ENCODE measurements at places on chromosomes 4 and X. TPM values are rescaled to one million over a fixed set of nuclear protein-coding genes. Genes with fewer than 3 reads are reported as not detected.

Gene PABPC1L2B
- not detected for polyA plus RNA-seq

GRCh38 chr4:41455206-41455605 lies 82.8 kb upstream of the LIMCH1 start:
- DNase-seq = no peak

GRCh38 chrX:11678158-11678557 lies 12.4 kb upstream of the ARHGAP6 start:
- DNase-seq = no peak

GRCh38 chr4:157300701-157301100 lies 80.2 kb downstream of the GRIA2 start:
- DNase-seq = no peak

DNA sequence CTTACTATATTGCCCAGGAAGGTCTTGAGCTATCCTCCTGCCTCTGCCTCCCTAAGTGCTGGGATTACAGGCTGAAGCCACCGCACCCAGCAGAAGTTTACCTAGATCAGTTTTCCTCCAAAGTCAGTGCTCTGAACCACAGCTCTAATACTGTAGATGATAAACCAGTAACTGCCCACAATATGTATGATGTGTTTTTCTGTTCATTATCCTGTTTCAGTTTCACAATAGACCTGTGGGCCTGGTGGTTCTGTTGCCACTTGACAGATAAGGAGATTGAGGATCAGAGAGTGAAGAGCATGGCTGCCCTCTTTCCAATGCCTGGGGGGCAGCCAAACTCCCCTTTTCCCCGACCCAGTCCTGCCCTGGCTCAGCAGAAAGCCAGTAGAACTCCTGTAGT lies 87.0 kb downstream of the EFNB1 start:
- no peak for DNase-seq

DNA sequence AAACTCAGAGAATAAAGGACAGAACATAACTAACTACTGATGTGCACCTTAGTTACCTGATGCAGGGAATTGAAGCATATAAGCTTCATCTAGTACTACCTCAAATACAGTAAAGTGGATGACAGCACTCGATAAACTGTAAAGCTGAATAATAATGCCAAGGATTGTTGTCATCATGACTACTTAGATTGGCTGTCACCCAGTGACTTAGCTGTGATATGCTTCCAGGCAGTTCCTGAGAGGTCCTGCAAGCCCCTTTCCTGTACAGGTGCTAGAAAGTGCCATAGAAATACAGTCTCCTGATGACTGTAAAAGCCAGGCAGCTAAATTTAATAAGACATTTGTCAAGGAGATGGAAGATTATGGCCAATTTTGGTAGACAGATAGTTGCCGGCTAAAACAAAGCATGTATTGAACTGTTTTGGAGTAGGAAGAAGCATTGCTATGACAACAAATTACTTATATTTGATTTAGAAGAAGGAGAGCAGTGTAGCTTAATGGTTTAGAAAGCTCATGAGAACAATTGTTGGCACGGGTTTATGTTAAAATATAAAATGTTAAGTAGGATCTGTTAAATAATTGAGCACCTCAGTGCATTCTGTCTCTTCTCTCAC lies 29.7 kb downstream of the TMEM164 start:
- no peak for DNase-seq

DNA sequence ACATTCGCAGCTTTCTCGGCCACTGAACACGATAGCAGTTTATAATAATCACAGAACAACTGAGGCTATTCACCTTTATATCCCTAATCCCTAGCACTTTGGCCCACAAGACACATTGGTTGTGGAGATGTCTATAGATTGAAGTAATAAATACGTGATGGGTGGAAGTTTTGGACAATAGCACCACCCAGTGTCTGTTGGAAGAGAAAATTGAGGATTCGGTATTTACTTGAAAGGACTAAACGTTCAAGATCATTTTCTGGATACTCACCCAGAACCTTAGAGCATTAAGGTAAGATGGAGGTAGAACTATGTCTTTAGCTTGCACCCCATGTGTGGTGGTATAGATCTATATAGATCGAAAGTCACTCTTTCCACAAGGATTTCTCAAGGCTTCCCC lies 787 bp upstream of the TMSB15A start:
- no peak for DNase-seq

GRCh38 chrX:14352511-14352910 lies 176.8 kb upstream of the GLRA2 start:
- no peak for DNase-seq

GRCh38 chr4:32798471-32799159 lies 2078.4 kb downstream of the PCDH7 start:
- no peak for DNase-seq

DNA sequence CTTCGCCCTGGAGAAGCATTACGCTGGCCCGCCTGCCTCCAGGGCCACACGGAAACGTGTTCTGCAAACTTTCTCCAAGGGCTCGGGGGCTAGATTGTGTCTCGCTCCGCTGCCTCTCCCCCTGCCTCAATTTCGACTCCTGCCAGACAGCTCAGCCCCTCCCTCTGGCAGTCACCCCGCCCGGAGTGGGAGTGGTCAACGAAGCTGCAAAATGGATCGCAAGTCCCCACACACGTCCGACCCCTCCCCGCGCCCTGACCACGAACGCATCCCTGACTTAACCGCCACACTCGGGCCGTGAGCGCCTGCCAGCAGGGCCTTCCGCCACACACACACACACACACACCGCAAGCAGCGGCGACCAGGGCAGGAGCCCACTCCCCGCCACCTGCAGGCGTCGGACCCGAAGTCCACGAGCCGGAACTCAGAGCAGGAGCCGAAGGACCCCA lies 47.0 kb upstream of the NKAP start:
- no peak for DNase-seq

- DNase-seq = no peak
These were observed 178.7 kb downstream of the FRAS1 start for GRCh38 chr4:78235800-78236199.

DNA sequence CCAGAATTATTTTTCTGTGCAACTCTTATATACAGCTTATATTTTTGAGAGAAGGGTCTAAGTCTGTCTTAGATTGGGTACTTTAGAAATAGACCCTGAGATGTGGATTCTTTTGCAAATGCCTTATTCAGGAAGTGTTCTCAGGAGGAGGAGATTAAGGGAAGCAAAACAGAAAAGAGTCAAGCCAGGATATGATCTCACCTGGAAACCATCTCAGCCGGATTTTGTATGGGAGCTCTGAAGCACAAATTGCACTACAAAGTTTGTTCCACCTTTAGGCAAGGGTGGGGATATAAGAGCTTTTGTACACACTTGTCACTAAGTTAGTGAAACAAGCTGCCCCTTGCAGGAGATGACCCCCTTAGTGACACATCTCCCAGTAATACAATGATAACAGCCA lies 121.2 kb upstream of the GRPR start:
- DNase-seq = no peak

Measured in immature natural killer cell (primary cell).